T-cell (primary cell): ENCODE measurements at places on chromosomes 4 and X. TPM values are rescaled to one million over a fixed set of nuclear protein-coding genes. Genes with fewer than 3 reads are reported as not detected.
A peak's percentile ranks its signal among the peaks of the same experiment; 100 is the strongest.

Gene RIPPLY1
- not detected for total RNA-seq

Gene PASD1
- total RNA-seq: not detected

Gene FRMPD3
- 0.12 TPM for total RNA-seq

- no peak for DNase-seq
These were observed 45.0 kb downstream of the TMEM165 start for GRCh38 chr4:55440786-55441185.

Gene UGT2B28
- total RNA-seq: not detected

Gene GPM6B
- 0.09 TPM for total RNA-seq

Gene PROM1
- 2.0 TPM for total RNA-seq

DNA sequence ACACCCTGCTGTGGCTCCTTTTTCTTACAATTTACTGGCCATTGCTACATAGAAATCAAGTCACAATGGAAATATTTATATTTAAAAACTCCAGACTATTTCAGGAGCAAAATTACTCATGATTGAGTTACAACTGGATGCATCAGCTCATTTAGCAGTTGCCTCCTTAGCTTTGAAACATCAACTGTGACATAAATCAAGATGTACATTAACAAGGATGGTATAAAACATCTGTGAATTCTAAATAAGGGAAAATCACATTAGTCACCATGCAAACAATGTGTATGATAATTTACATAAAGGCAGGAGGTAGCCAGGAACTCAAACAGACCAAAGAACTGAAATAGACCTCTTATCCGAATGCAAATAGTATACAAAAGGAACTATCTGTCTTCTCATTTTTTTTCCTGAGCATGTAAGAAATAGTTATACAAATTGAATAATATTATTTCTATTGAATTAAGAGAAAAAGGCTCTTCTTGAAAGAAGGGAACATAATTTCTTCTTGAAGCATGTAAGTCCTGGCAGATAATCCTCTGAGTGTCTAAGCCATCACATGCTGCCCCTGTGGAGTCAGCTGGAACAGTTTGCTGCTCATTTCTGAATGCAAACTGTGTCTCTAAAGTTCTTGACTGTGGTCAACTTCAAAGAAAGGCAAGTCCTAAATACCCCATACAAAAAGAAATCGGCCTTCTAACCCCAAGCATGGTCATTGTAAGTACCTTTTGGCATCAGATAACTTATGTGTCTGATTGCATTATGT, 151.2 kb downstream of the NAA11 start:
- DNase-seq: no peak

GRCh38 chr4:67779631-67780030, 25.4 kb upstream of the GNRHR start:
- no peak for DNase-seq

- no peak for DNase-seq
These were observed 53.2 kb downstream of the ADRA2C start for GRCh38 chr4:3819210-3819919.

DNA sequence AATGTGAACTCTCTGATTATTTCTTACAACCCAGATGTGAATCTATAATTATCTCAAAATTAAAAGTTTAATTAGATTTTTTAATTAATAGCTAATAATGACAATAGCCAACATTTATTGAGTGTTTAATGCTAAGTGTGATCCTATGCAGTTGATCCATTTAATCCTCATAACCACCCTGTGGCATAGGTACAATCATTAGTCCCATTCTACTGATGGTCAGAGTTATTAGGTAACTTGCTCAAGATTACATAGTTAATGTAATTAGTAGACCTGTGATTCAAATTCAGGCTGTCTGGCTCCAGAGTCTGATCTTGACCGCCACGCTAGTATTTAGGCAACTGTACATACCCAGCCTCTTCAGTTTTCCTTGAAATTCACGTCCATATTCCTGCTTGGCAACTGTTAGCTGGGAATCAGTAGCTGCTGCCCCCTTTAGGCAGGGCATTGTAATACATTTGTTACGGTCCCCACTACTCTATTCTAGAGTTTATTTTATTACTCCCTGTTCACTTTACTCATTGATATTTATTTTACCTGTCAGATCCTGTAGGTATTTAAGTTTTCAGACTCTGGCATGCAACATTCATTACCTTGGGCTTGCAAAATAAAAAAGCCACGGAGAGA, 20.6 kb upstream of the TEC start:
- DNase-seq: no peak

DNA sequence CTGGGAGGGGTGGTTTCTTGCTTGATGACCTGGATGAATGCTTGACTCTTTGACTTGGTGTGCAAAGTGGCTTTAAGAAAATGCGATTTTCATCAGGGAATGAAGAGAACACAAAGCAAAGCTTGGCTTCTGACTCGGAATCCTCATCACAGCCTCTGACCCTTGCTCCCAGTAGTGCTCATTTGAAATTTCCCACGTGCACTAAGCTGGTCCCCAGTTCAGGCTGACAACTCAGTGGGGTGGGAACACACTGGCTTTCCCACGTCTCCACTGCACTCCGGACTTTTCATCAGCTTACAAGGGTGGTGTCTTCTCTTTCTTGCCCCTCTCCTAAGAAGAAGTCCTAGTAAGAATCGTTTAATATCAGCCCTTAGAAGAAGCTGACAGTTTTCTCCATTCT, 53.3 kb downstream of the HCCS start:
- DNase-seq: no peak

Gene SSX4B
- not detected for total RNA-seq

DNA sequence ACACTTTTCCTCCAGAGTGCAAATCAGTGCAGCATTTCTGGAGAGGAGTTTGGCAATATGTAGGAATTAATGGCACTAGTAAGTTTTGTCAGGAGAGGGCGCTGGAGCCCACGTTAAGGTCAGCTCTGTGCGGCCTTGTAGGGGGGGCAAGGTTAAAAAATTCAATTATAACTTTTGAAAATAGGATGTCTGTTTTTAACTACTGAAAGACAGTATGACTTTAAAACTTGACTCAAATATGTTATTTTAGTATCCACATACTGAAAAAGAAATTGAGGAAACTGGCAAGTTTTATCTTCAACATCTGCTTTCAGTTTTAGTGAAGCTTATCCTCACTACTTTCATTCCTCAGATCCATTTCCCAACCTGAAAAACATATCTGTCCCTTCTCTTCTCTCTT, 30.9 kb upstream of the HSD17B13 start:
- no peak for DNase-seq

DNA sequence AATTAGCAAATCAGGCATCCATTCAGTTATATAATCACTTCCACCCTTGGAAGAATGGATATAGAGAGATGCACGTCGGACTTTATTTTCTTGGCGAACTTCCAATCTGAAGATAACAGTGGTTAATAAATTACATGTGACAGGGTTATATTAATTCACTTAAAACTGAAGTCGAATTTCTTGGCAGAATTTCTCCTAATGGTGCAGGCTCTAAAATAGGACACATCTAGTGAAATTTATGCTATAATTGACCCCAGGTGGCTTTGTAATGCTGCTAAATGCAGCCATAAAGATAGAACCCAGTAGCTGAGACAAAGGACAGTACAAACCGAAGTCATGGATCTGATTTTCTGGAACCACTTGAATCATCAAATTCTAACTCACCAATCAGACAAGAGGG, 20.8 kb upstream of the SLC10A4 start:
- no peak for DNase-seq

DNA sequence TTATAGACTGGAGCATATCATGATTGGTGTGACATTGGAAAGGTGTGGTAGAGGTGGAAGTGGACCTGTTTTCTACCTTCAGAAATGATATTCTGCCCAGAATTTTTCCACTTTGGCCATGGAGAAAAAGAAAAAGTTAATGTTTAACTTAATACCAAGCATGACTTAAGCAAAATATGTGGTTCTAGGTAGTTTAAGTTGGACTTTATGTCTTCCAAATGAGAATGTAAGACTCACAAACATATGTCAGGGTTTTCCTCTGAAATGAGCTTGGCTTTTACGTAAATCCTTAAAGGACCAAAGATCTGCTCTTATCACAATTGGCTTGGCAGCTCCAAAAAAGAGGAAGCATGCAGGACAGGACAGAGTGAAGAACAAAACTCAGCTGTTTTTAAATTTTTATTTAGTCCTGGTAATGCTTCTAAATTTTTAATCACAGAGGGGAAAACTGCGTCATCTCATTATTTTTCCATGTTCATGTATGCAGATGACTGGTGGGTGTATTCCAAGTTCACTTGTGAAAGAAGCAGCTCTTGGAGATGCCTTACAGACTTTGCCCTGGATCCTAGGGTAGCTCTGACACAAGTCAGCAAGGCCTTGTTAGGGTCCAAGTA, 98.2 kb downstream of the ANK2 start:
- no peak for DNase-seq

- DNase-seq: no peak
These were observed 51.5 kb upstream of the AMELX start for GRCh38 chrX:11241720-11242119.

Gene CTAG2
- total RNA-seq: 3.4 TPM

- DNase-seq: no peak
These were observed 35.2 kb upstream of the ZNF518B start for GRCh38 chr4:10492464-10492863.

DNA sequence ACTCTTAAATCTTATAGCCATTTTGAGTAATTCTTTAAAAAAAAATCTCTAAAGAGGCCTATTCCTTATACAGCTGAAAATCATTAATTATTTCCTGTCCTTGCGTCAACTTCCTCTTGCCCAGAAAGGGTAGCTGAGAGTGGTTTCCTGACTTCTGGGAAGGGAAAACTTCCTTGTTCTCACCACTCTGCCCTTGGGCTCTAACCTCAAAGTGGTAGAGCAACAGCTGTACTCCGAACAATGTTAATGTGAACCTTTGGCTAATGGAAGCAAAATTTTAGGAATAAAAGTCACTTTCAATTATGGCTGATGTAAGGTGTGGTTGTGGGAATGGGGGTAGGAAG, 15.3 kb downstream of the KLHL2 start:
- no peak for DNase-seq

GRCh38 chr4:48266781-48267180, 2.9 kb downstream of the TEC start:
- DNase-seq: no peak

- no peak for DNase-seq
These were observed 56.5 kb downstream of the ARAP2 start for GRCh38 chr4:36187723-36188333.

Gene PLAC1
- total RNA-seq: not detected

GRCh38 chrX:57674861-57675260, 5.2 kb downstream of the NLRP2B start:
- DNase-seq: no peak

Gene FREM3
- 0.26 TPM for total RNA-seq

GRCh38 chr4:179666226-179666625, 2224.0 kb upstream of the AGA start:
- DNase-seq: no peak

- DNase-seq: peak; percentile 30
These were observed 229.6 kb upstream of the AGTR2 start for GRCh38 chrX:115940888-115941332.

GRCh38 chr4:8198906-8199593, at the start of gene SH3TC1:
Gene SH3TC1, plus strand, starts transcription at chr4:8199290. Its CDS starts 5,905 bp downstream, at chr4:8205195.
- peak; percentile 36 for DNase-seq

DNA sequence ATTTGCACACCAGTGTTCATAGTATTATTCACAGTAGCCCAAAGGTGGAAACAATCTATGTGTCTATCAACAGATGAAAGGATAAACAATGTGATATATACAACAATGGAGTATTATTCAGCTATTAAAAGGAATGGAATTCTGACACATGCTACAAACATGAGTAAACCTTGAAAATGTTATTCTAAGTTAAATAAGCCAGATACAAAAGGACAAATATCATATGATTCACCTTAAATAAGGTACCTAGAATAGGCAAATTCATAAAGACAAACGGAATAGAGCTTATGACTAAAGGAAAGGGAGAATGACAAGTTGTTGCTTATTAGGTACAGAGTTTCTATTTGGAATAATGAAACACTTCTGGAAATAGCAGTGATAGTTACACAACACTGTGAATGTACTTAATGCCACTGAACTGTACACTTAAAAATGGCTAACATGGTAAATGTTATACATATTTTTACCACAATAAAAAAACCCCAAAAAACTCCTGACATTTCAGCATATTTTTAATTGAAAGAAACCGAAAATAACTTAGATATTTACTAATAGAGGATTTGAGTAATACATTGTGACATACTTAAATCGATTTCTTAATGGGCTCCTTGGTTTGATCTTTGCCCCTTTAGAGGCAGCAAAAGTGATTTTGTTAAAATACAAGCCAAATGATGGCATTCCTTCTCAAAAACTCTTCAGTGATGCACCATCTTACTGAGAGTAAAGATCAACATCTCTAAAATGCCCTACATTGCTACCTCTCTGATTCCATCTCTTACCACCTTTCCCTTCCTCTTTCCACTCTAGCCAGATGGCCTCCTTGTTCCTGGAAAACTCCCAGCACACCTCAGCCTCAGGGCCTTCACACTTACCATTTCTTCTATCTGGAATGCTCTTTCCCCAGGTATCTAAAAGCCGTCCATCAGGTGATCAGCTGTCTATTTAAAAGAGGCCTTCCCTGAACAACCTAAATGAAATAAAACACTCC, 8.6 kb upstream of the CYP2U1 start:
- no peak for DNase-seq

- no peak for DNase-seq
These were observed 2.5 kb downstream of the PABPC1L2A start for GRCh38 chrX:73076838-73077237.
